ENCODE measurements at places on chromosomes 5 and 9.

DNA sequence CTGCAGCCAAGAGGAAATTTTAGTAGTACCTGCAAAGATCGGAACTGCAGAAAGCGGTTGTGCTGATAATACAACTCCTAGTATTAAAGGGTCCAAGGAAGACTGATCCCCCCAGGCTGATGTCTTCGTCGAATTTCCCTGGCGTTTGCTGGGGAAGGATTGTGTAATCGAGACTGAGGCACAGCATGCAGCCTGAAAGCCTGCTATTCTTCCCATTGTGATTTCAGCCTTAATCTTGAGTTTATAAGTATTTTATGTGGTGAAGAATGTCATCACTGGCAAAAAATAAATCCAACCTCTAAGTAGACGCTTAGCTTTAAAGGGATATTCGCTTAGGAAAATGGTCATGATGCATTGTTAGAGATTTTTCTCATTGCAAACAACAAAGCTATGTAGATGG is 21.3 kb upstream of the LMX1B start:
- no peak for DNase-seq

GRCh38 chr5:58365791-58366190 is 94.1 kb downstream of the PLK2 start:
- DNase-seq = no peak

DNA sequence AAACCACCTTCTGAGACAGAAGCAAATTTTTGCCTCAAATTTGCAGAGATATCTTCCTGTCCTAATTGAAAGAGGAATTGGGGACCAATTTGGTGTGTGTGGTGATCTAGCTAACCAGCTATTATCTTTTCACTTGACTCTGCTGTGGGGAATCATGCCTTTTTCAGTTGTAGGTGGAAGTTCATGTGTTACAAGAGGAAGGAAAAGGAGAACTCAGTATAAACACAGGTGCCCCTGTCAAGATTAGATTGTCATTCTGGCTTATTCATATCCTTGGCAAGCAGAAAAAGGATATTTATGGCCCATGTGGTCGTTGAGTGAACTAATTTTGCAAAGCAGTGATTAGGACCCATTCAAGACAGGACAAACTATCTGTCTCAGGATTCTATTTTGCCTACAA is 336.8 kb upstream of the SLC30A5 start:
- DNase-seq = no peak

DNA sequence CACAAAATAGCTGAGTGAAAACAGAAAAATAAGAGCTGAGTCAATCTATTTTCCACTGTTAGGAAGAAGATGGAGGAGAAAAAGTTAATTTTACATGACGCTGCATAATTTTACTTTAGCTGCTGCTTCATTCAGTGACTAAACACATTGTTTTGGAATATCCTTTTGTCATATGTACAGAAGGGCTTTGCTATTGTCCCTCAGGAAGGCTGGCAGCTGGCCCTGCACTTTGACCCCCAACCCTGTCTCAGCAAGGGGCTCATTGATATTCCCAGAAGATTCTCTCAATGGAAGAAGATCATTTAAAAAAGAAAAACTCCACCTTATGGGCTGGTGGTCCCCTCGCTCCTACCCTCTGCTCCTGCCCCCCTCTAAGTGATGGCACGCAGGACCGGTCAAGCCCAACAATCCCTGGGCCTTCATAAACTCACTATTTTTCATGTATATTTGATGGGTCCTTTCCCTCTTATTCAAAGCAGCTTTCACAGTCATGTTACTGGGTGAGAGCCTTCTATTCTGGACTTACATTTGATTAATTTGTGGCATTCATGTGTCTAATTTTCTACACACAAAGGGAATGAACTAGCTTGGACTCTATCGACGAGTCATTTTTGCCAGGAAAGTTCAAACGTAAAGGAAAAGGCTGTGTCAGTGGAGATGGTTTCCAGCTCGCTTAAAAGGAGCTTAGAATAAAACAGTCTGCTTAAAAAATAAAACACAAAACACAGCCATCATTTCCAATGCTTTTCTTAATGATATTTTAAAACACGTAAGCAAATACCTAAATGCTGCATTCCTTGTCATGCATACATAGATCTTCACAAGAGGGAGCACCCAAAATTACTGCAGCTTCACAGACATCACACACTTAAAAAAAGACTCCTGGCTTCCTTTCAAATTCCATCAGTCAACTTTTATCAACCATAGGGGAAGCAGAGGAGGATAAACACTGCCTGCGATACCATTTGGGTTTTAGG is 104.7 kb downstream of the EFNA5 start:
- DNase-seq = no peak

DNA sequence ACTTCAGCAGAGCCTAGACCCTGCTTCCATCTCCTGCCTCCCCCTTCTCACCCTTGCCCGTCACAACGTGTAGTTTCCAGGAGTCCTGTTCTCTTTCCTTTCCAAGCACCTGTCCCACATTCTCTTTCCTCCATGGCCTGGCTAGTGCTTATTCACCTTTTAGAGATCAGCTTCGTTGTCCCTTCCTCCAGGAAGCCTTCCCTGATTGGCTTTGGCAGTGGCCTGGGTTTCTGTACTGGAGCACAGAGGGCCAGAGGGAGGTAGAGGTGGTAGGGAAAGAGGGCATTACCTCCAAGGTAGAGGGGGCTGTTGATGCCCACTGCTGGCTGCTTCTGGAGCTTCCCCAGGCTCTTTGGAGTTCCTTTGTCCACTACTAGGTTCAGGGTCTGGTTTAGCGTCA is 93.7 kb upstream of the PANK3 start:
- DNase-seq = no peak

DNA sequence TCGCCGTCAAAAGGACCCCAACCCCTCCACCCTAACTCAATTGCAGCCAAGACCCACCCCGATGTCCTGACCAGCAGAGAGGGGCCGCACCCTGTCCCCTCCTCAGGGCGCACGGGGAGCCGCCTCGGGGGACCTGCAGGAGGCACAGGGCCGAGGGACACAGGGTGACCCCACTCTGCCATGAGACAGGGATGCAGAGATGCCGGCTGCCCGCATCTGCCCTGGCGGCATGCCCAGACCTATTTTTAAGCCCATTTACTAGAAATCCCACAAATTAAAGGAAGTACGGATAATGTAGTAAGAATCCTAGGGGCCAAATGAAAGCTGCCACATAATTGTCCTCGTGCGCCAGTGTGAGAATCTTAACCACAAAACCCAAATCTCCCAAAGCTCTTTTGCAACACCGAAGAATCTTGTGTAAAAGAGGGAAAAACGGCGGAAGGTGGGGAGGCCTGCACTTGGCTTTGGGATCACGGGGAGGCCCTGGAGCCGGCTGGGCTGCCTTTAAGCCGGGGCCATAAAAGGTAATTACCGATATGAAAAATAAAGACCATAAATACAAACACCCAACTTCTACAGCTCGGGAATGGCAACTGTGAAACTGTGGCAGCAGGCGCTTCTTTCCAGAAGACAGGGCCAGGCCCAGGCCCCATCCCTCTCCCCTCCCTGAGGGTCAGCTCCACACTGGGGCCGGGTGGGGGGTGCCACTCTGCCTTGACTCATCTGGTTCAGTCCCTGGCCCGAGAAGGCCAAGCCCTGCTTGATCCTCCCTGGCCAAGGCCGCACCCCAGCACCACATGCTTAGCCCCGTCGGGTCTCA is 35.0 kb downstream of the NACC2 start:
- no peak for DNase-seq

DNA sequence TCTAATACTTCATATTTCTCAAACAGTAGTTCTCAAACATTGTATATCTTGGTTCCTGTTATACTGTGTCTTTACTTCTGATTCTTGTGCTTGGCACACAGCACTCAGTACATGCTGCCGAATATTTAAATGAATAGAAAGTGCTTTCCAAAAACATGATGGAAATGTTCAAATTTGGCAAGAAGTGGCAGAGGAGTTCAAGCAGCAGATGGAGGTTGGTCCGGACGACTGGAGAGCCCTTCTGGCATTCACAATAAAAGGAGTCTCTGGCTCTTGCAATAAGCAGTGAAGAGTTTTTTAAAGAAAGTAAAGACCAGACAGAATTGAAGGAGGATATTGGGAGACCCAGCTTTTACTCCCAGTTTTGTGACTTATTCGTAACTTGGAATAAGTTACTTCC is 36.3 kb downstream of the TSTD2 start:
- DNase-seq = no peak

GRCh38 chr9:134656334-134657006 is 14.9 kb downstream of the COL5A1 start:
- no peak for DNase-seq

DNA sequence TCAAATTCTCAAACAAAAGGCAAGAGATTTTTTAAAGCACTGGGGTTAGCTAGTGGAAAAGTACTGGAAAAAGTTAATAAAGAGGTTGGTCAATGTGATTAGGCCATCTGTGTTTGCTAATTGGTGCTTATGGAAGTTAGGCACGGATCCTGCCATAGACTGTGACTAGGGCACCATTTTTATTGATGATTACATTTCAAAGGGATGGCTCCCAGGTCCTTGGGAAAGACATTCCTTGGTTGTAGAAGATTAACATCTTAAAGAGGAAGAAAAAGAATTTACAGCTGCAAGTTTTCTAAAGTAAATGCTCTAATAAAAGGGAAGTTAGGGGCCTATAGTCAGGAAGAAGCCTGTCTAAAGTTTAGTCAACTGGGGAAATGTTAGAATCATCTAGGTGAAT is 1183.3 kb downstream of the DTWD2 start:
- no peak for DNase-seq

GRCh38 chr9:86649913-86650312 is 295.7 kb upstream of the TUT7 start:
- no peak for DNase-seq

DNA sequence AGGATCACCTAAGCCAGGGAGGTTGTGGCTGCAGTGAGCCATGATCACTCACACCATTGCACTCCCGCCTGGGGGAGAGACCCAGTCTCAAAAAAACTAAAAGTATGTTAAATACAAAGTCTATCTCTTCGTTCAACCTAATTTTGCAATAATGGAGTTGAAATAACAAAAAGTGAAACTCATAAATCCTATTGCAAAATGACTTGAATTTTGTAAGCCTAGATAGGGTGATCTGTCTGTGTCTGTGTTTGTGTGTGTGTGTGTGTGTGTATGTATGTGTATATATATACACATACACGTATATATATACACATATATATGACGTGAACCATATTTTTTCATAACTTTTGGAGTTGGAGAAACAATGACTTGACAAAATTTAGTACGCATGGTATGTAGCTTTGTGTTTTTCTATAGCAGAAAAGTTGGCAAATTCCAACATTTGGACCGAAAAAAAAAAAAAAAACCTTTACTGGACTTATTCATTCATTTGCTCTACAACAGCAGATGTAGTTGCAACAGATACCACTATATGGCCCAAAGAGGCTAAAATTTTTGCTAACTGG is 76.9 kb upstream of the CDH6 start:
- no peak for DNase-seq

DNA sequence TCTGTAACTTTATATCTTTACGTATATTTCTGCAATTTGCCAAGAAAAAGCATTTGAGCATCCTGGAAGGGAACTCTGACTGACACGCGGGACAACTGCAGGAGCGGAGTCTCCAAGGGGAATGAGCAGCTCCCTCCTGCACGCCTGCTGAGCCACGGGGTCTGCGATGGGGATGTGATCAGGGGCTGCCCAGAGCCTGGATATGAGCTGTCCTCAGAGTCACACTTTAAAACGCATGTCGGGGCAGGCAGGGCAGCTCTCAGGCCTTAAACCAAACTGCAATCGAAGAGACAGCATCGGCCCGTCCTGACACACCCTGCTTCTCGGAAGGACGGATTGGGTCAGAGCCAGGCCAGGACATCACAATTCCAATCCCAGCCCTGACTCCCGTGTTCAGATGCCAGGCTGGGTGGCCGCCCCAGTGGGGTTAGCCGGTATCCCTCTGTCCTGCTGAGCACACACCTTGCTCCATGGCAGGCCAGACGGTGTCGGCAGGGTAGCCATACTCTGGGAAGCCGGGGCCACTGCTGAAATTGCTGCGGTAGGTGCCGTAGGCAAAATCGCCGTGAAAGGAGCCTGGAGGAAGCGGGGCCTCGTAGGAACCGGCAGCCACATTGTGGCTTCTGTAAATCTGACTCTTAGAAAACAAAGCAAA is 17.2 kb downstream of the SEC16A start:
- no peak for DNase-seq

DNA sequence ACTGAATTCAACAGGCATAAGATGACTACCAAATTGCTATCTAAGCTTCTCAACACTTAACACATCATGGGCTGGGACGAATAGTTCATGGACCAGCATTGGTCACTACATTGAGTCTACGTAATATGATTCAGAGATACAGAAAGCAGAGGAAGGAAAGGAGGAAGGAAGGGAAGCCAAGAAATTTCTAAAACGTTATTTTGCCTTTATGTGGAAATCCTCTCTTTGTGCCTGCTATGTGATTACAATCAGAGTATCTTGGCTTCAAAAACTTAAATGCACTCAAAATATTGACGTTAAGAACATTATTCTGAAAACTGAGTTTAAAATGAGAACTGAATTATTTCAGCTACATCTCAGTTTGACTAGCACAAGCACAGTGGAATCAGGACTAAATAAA is 88.1 kb upstream of the RETREG1 start:
- no peak for DNase-seq

- no peak for DNase-seq
Observed at GRCh38 chr9:112506571-112506970, 19.9 kb downstream of the KIAA1958 start.

DNA sequence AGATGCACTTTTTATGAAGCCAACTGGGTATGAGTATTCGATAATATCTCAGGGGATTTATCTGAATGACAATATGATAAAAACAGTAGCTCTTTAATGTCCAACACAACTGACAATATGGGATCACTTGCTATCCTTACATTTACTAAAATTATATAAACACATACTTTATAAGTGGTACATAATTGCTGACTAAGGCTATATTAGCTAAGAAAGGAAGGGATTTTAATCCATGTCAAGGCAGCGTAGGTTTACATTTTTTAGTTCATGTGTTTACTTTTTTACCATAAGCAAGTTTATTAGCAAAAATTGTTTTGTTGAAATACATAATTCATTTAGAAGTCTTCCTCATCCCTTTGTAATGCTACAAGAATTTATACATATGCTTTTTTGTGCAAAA is 796.2 kb downstream of the TLE1 start:
- no peak for DNase-seq

- DNase-seq = no peak
Observed at GRCh38 chr9:16028548-16028947, 475.7 kb downstream of the CCDC171 start.

GRCh38 chr9:100992632-100993031 is 35.9 kb upstream of the PLPPR1 start:
- no peak for DNase-seq

GRCh38 chr9:127949827-127950512 is 12.3 kb upstream of the DPM2 start:
- no peak for DNase-seq

- DNase-seq = no peak
Observed at GRCh38 chr9:133830310-133830709, 92.2 kb upstream of the SARDH start.

- DNase-seq = no peak
Observed at GRCh38 chr9:18127499-18127875, 346.5 kb upstream of the ADAMTSL1 start.

Data from caudate nucleus (tissue), 63 donors.